ENCODE measurements at places on chromosomes 12 and 14.

GRCh38 chr14:101369194-101369915 is 191.9 kb upstream of the DIO3 start:
- DNase-seq, result no peak

GRCh38 chr12:109387425-109388166 is 39.9 kb downstream of the MYO1H start:
- no peak for DNase-seq

GRCh38 chr14:79369359-79370332 is 841.7 kb downstream of the DIO2 start:
- no peak for DNase-seq

DNA sequence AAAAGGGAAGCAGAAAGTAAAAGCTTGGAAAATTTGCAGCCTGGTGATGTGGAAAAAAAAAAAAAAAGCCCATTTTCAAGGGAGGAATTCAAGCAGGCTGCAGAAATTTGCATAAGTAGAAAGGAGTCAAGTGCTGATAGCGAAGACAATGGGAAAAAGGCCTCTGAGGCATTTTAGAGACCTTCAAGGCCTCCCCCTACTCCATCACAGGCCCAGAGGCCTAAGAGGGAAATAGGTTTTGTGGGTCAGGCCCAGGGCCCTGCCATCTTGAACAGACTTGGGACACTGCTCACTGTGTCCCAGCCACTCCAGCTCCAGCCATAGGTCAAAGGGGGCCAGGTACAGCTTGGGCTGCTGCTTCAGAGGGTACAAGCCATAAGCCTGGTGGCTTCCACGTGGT is 13.8 kb upstream of the PRKD1 start:
- DNase-seq, result no peak

DNA sequence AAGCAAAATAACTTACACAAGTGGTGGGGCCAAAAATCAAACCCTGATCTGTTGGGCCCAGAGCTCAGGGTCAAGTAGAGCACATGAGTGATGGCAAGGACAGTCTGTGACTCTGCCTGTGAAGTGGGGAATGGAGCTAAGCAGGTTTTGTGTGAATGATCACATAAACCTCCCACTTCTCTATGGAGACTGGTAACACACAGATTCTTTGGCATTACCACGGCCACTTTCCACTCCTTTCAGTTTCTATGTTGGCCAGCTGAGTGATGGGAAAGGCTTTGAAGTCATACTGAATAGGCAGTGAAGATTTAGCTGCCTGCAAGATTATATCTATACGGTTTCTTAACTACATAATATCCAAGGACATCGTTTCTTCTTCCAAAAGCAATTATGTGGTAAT is 97.9 kb downstream of the ARMH4 start:
- DNase-seq, result no peak

GRCh38 chr14:65352964-65353530 is 59.5 kb upstream of the FUT8 start:
- DNase-seq, result no peak

- DNase-seq, result no peak
Observed at GRCh38 chr14:50116966-50117365, 594 bp upstream of the VCPKMT start.

GRCh38 chr12:113183030-113183589 is 2.2 kb downstream of the DDX54 start:
- no peak for DNase-seq

DNA sequence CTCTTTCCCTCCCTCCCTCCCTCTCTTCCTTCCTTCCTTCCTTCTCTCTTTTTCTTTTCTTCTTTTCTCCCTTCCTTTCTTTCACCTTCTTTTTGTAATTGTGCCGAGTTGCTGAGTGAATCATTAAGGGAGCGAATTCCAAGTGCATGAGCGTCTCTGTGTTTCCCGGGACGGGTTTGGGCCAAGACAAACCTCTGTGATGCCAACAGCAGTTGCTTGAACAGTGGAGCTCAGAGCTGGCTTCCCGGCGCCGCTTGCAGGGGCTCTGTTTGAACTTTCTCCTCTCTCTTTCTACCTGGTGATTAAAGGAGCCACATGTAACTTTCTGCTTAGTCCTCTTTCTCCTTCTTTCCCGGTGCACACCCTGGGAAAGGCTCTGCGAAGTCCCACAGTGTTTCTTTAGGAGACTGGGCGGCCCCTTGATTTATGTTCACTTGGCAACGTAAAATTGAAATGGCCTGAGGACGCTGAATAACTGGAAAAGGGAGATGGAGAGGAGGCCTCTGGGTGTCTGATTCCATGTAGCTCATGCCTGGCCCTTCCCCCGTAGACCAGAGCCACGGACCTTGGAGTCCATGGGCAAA is 33.7 kb upstream of the MAP1LC3B2 start:
- no peak for DNase-seq

GRCh38 chr12:57385586-57385985 is 45.3 kb downstream of the R3HDM2 start:
- no peak for DNase-seq

GRCh38 chr12:91833780-91834359 is 311.8 kb downstream of the BTG1 start:
- peak; percentile 5 for DNase-seq

DNA sequence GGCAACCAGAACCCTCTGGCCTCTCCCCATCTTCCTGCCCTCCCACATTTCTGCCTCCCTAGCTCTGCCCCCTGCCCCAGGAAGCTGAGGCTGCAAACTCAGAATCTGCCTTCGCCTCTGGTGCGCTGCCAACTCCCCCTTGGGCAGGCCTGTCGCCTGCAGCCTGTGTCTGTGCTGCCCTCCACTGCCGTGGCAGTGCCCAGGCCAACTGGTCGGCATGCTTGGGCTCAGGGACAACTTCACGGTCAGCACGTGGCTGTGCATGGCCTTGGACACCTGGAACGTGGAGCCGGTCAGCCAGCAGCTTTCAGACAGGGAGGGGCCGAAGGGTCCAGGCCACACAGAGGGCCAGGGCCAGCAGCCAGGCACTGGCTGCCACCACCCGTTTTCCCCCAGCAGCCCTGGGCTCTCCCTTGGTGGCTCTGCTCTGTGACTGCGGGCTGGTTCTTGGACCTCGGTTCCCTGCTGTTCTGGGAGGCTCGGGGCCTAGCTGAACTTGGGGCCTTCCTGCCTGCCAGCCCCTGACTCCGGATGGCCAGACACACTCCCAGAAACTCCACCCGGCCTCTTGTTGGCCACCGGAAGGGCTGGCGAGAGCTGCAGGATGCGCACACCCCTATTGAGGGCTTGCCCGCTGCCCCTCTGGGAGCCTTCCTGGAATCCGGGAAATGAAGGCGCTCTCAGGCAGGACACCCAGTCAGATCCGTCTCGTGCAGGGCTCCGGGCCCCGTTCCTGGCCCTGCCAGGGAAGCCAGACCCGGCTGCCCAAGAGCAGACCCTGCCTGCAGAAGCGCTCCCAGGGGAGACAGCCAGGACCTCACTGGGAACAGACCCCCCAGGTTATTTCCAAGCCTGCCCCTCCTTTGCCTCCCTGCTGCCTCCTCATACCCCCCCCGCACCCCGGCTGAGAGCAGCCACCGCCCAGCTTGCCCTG is 34.2 kb upstream of the PPP1R13B start:
- no peak for DNase-seq

GRCh38 chr12:122422730-122423257 is 325 bp upstream of the CLIP1 start:
- peak; percentile 54 for DNase-seq

DNA sequence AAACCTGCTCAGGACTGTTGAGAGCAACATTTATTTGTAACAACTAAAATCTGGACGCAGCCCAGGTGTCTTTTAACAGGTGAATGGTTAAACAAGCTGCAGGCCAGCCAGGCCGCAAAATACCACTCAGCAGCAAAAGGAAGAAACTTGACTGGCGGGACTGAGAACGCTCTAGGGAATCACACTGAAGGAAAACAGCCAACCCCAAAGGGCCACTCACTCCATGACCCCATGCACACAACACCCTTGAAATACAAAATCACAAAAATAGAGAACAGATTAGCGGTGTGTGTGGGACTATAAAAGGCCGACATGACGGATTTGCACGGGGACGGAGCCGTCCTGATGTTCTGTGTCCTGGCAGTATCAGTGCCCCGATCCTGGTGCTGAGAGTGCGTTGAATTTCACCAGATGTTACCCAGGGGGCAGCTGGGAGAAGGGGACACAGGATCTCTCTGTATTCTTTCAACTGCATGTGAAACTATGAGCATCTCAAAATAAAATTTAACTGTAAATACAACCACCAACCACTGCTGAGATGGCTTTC is 23.0 kb downstream of the VPS37B start:
- no peak for DNase-seq

- DNase-seq, result no peak
Observed at GRCh38 chr12:66627270-66627987, 51.4 kb downstream of the GRIP1 start.

DNA sequence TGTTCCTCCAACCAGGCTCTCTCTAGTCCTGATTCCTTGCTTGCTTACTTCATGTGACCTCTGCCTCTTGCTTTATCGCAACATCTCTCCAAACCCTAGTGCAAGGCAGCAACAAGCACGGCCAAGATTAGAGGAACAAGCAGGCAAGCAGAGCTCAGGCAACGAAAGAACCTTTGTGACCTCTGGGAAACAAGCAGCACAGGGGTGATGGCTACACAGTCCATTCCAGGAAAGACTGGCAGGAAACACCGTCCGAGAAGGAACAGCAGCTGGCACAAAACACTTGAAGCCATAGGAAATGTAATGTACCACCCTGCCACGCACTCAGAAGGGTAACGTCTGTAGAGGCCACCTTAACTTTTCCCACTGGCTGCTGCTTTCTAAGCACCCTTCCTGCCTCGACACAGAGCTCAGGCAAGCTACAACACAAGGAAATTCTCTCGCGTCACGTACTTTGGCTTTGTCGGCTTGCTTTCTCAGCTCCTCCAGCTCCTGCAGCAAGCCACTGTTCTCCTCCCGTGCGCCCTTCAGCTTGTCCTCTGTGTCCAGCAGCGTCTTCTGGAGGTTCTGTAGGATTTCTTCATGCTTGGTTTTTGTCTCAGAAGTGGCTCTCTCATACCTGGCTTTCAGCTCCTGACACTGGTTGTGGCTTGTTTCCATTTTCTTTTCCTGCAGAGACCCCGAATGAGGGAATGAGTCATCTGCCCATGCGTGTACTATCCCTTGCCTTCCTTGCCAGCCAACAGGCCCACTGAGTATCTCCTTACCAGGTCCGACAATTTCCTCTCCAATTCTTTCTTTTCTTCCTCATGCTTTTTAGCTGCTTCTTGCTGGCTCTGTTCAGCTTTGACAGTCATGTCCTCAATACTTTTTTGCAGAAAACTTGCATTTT is 61.4 kb upstream of the VPS33A start:
- DNase-seq, result no peak

DNA sequence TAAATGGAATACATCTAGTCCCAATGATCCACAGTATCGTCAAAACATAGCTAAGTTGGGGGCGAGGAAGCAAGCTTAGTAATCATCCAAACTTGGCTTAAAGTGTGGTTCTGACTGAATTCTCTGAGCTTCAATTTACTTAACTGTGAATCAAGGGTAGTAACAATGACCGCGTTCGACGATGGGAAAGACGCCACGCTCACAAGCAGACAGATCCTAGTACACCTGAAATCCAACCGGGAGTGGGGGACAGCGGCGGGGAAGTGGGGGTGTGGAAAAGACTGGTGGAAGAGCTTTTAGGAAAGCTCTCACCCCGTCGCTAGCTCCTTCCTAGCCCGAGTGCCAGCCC is 433 bp downstream of the COX16 start:
- DNase-seq, result no peak

GRCh38 chr12:116314477-116314876 is 37.0 kb upstream of the MED13L start:
- peak; percentile 64 for DNase-seq

DNA sequence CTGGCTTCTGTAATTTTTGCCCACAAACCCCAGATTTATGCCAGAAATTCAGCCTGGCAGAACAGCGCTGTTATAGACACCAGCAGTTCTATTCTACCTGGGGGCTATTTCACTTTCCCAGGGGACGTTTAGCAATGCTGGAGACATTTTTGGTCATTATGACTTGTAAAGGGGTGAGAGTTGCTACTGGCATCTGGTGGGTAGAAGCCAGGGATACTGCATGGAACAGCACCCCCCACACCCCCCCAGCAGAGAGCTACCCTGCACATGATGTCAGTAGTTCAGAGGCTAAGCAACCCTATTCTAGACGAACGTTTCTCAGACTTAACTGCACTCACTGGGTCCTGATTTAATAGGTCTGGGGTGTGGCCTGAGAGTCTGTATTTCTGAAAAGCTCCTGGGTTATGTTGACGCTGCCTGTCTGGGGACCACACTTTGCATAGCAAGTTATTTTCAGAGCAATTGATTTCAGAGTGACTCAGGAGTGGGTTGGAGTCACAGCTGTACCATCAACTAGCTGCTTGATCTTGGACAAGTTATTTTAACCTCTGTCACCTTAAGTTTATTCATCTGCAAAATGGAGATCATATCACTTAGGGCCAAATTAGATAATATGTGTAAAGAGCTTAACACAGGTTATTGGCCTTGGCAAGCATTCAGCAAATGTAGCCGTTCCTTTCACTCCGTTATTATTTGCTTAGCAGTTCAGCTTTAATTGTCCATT is 48.5 kb downstream of the CHST11 start:
- no peak for DNase-seq

DNA sequence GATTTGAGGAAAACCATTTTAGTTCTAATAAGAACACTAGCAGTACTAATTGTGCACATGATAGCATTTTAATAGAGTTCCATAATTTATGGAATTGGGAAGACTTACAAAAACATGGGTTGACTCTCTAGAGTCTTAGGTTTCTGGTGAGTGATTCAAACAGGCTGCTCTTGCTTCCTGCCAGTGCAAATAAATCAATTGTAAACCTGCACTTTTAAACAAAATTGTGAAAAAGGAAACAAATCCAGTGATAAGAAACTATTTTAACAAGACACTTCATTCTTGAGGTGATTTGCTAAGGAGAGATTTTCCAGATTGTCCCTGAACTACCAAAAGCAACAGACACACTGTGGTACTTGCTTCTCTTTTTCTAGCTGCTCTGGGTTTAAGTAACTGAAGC is 112.2 kb downstream of the CACNA1C start:
- no peak for DNase-seq

DNA sequence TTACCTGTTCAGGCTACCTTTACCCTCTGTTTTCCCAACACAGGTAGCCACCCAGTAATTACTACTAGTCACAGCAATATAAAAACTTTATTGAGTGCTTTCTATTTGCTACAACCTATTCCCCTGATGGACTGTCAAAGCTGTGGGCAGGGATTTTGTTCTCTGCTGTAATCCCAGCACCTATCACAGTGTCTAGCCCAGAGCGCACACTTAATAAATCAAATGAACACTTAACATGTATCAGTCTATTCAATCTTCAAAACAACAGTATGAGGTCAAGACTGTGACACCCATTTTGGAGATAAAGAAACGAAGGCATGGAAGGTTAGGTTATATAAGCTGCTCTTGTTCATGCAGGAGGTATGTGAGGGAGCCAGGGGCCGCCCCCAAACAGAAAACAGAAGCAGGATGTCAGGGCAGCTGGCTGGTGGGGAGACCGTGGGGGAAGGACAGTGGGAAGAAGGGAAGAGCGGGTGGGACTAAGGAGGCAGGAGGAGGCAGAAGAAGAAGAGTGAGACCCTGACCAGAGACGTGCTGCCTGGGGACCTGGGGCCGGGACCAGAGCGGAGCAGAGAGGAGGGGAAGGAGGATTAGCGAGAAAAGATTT is 1.7 kb downstream of the TNFRSF1A start:
- no peak for DNase-seq

GRCh38 chr12:84157170-84157569 is 755.4 kb downstream of the SLC6A15 start:
- no peak for DNase-seq

- no peak for DNase-seq
Observed at GRCh38 chr14:98069712-98070171, 1202.3 kb downstream of the BCL11B start.

- DNase-seq, result no peak
Observed at GRCh38 chr12:10736463-10736862, 13.3 kb upstream of the YBX3 start.

GRCh38 chr12:53770281-53770680 is 18.5 kb upstream of the CISTR start:
- no peak for DNase-seq

Data from CD14-positive monocyte (primary cell).